ENCODE measurements at places on chromosomes 2 and 18.

GRCh38 chr18:59265246-59265973, 7.8 kb downstream of the RAX start:
- DNase-seq: no peak

- DNase-seq: no peak
Measured at GRCh38 chr18:23888881-23889280, 125.7 kb upstream of the TTC39C start.

DNA sequence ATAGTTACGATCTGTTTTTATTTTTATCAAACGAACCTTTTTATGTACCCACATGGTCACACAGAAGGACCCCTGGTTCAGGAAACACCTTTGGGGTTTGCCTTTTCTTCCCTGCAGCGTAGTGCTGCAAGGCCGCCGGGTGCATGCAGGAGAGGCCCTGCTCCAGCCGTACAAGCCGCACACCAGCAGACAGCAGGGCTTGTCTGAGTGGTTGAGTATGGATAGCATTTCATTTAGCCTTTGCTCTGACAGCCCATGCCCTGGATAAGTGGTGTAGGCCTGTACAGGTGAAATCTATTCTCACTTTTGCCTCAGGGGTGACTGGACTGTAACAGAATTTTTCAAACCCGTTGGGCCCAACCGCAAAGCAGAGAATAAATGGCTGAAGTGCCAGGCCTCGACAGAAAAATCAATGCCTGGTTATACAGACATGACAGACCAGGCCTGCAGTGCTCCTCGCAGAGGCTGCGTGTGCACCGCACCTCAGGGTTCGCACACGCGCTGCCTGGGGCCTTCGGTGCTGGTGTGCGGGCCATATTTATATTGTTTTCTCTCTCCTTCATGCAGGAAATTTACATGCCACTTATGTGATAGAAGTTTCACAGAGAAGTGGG, 279.1 kb downstream of the ZNF407 start:
- no peak for DNase-seq

- no peak for DNase-seq
Measured at GRCh38 chr2:127563458-127564428, 28.3 kb downstream of the MYO7B start.

DNA sequence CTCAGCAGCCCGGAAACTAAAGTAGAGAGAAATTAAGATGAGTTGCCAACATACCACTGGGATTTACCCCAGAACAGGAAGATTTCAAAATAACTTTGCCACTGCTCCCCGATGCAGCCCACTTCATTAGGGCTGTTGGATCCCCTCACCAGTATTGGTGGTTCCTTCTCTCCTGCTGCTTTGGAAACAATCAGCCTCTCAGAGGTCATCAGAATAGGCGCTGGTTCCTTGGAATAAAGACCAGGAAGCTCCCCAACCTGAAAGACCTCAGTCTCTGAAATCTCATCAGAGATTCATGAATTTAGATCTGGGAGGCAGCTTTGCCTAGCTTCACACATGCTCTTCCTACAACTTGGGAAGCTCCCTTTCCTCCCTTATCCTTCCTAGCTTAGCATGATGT, 332.4 kb downstream of the STK39 start:
- no peak for DNase-seq

DNA sequence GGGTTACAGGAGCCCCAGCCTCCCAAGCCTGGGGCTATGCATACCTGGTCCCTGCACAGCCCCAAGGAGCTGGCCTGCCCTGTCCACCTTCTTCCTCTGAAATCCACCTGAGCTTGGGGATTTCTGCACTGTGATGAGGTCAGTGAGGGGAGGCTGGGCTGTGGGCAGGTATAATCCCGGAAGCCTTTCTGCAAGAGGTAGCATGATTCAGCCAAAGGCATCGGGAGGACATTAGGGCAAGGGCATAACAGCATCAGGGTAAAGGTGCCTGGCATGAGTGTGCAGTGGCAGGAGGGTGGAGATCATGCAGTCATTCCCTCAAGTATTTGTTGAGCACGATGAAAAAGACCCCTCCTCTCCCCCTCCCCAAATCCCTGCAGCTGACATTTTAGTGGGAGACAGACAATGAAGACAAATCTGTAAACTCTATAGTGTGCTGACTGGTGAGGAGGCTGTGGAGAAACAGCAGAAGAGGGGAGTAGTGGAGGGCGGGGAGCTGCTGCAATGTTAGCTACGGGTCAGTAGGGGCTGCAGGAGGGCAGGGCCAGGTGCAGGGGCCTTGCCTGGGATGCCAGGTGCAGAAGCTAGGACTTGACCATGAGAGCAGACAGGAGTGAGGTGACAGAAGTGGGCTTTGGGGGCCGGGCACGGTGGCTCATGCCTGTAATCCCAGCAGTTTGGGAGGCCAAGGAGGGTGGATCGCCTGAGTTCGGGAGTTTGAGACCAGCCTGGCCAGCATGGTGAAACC, 18.7 kb downstream of the ZFP36L2 start:
- DNase-seq: no peak

GRCh38 chr2:215188078-215188477, 49.7 kb upstream of the ABCA12 start:
- DNase-seq: no peak

GRCh38 chr2:130807659-130808385, 28.9 kb upstream of the ARHGEF4 start:
- no peak for DNase-seq

- DNase-seq: no peak
Measured at GRCh38 chr2:25851740-25852503, 26.4 kb downstream of the ASXL2 start.

- no peak for DNase-seq
Measured at GRCh38 chr18:56252456-56252855, 385.9 kb downstream of the TXNL1 start.

- DNase-seq: no peak
Measured at GRCh38 chr18:61148322-61148721, 184.9 kb upstream of the CDH20 start.

GRCh38 chr2:207352978-207353671, 176.6 kb upstream of the CREB1 start:
- DNase-seq: no peak

DNA sequence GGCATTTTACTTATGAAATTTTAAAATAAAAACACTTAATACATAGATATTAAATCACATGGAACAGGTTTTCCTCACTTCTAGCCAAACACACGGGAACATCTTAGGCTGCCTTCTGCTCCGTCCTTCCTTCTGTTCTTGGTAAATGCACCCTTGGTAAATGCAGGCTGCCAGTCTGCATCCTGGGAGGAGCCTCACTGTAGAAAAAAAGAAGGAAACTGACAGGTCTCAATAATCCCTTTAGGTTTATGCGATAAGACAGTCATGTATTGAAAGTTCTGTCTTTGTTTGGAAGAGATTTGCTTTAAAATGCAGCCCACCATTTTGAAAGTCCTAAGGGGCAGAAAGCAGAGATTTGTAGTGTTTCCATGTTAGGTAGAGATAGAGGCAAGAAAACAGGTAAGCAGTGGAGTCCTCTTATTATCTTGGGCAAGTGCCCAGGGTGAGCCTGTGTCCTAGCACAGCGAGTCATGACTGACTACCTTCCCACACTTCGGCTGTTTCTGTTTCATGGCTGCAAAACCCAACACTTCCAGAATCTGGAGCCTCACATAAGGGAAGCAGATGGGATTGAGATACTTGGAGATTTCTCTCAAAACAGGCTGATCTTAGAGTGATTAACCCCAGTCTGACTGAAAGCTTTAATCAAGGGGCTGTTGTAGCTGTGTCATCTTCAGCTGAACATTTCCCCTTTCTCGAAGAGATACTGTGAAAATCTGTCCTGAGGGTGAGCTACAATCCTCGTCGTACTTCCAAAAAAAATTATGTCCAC, 131.4 kb upstream of the MAP3K20 start:
- no peak for DNase-seq

- DNase-seq: no peak
Measured at GRCh38 chr2:145692971-145693478, 1173.1 kb upstream of the ZEB2 start.

- no peak for DNase-seq
Measured at GRCh38 chr2:173307293-173307692, 47.4 kb upstream of the CDCA7 start.

GRCh38 chr2:127552336-127552735, 16.9 kb downstream of the MYO7B start:
- no peak for DNase-seq

- DNase-seq: no peak
Measured at GRCh38 chr2:76406134-76406855, 695.6 kb upstream of the GCFC2 start.

- no peak for DNase-seq
Measured at GRCh38 chr2:65914244-65914786, 481.9 kb upstream of the SPRED2 start.

- no peak for DNase-seq
Measured at GRCh38 chr2:66547887-66548286, 113.0 kb downstream of the MEIS1 start.

GRCh38 chr2:45889053-45889452, 237.6 kb downstream of the PRKCE start:
- peak; percentile 18 for DNase-seq

All from activated naive CD4-positive, alpha-beta T cell (primary cell).